ENCODE measurements at places on chromosomes 5 and 9.

- DNase-seq = no peak
Observed at GRCh38 chr5:103270581-103270980, 12.0 kb downstream of the MACIR start.

GRCh38 chr5:173534664-173535063 is 81.8 kb downstream of the BOD1 start:
- DNase-seq = no peak

DNA sequence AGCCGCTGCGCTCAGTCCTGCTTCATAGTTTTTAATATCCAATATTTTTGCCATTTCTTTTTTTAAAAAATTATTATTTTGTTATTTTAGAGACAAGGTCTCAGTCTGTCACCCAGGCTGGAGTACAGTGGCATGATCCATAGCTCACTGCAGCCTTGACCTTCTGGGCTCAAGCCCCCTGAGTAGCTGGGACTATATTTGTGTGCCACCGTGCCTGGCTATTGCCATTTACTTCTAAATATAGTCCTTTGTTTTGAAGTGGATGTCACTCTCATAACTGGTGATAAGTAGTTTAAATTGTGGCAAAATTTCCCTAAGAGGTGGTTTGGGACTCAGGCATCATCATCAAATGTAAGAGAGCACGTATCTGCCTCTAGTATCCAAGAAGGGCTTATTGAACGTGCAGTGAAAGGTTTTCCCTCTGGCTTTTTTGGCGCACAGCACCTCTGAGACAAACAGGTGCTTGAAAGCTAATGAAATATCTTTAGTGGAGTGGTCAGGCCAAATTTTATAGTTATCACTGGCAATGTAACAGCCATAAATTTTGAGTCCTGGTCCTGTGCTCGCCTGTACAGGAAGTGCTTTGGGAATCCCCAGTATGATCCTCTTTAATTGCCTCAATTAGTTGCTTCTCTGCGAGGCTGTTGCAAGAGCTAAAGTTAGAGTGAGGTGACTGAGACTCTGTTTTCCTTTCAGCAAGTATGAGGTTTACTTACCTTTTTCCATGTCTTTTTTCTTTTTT is 14.8 kb downstream of the STXBP1 start:
- DNase-seq = peak; percentile 23

- DNase-seq = no peak
Observed at GRCh38 chr5:169905017-169905416, 75.3 kb downstream of the INSYN2B start.

- no peak for DNase-seq
Observed at GRCh38 chr5:139711906-139712224, 63.7 kb downstream of the CXXC5 start.
